Activated CD4-positive, alpha-beta T cell treated with anti-CD3 and anti-CD28 coated beads, Interleukin-2, amount 50 U/mL, for 48 hours (primary cell): ENCODE measurements at places on chromosomes 5 and 9.

- DNase-seq = no peak
Observed at GRCh38 chr5:17212996-17213395, 4.4 kb upstream of the BASP1 start.

GRCh38 chr9:32010322-32010721 is 374.1 kb upstream of the ACO1 start:
- DNase-seq = no peak

DNA sequence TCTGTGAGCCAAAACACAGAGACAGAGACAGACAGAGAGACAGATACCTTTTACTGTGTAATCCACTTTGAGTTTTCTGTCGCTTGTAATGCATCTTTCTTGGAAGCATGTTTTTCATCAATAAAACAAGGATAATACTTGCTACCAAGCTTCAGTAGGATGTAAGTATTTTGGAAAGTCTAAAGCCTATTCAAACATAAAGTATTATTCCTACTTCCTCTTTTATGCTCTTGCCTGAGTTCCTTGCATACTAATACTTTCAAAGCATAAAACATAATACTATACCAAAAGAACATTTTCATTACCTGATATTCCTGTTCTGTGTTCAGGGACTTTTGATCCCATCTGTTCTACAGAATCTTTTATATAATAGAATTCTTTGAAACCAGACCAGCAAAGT is 64.5 kb upstream of the SLC30A5 start:
- no peak for DNase-seq

DNA sequence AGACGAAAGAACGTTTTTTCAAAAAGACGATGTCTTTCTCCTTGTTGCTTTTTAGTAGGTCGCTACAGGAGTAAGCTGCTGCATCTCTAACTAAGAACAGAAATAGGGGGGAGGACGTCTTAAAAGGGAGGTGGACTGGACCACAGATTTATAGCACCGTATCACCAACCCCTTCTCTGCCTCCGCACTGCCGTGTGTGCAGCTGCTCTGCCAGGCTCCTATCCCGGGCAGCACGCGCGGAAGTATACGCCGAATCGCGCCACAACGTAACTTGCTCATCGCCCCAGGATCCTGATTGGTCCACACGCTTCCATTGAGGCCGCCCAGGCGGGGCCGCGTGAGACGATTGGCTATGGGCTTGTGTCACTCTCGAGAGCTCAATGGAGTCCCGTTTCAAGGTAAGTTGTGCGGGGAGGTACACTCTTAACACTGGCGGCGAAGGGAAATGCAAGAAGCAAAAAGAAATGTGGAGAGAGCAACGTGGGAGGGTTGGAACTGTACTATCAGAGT is at the start of gene ELAVL2:
Gene ELAVL2, minus strand, starts transcription at position 121 of the 510 bp plus-strand sequence. CDS start 64,006 bp downstream, outside the sequence.
- DNase-seq = peak; percentile 22

- DNase-seq = no peak
Observed at GRCh38 chr5:73387149-73387591, 61.4 kb downstream of the FOXD1 start.

DNA sequence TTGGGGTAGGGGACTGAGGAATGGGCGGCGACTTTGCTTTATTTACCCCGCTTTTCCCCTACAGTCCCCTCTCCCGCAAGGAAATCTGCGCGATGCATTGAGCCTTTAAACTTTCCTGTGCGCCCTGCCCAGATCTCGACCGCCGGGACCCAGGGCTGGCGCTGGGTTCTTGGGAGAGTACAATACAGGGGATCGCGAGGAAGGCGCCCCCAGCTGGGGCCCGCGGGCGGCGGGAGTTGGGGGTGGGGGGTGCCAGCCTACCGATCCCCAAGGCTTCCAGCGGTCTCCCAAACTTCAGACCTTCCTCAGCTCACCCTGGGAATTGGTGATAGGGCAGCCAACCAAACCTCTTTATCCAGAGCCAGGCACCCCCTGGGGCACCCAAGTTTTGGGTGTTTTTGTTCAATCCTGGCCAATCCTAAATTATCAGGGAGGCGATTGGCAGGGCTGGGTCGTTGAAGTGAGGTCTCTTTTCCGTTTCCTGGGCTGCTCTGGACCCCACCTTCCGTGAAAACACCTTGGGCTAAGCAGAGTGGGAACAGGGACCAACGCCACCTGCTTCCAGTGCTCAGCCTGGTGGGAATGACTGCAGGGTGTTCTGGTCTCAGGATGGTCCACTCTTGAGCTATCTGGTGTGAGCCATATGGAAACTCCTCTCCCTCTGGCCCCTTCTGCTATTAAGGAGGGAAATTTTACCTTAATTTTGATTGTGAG is 51.4 kb upstream of the DAB2IP start:
- DNase-seq = no peak

- no peak for DNase-seq
Observed at GRCh38 chr5:43833961-43834360, 231.0 kb downstream of the NNT start.

DNA sequence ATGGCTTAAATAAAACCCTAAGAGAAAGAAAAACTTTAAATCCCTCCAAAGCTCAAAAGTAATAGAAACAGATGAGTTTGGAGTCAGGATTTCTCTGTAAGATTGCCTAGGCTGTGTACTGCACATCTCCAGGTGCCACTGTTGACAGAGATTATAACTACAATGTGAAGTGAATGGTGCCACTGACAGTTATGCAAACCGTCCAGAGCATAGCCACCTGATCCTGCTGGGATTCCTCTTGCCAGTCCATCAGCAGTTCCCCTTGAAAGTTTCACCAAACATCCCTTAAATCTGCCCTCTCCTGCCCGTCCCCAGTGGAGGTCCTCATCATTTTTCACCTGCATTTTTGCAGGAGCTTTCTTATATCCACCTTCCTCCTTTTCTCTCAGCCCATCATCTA is 42.5 kb downstream of the FXN start:
- DNase-seq = no peak

GRCh38 chr5:53512539-53512938 is 32.1 kb downstream of the FST start:
- DNase-seq = no peak

DNA sequence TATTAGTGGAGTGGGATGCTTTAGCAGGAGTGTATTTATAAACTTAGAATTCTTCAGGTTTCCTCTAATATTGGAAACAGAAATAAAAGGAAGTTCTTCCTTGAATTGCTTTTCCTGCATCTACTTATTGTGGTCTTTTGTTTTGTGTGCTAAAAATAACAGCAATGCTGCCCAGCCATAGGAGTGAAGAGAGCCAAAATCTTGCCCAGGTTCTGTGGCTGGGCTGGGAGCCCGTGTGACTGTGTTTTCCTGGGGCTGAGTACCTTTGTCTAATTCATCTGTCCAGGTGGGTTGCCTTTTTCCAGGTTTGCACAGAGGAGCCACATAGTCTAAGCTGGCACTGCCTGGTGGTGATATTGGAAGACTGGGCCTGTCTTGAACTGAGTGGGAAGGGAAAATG is 179.7 kb upstream of the ADAMTSL1 start:
- DNase-seq = no peak

- peak; percentile 39 for DNase-seq
Observed at GRCh38 chr5:171418982-171419687, at the start of gene FGF18. Gene FGF18 (plus strand): TSS chr5:171419647. CDS start chr5:171420200, 553 bp downstream.

GRCh38 chr9:78786794-78787193 is 489.9 kb downstream of the PSAT1 start:
- DNase-seq = no peak

- DNase-seq = no peak
Observed at GRCh38 chr9:90611568-90611967, 31.1 kb downstream of the DIRAS2 start.

GRCh38 chr5:14153071-14153864 is 10.1 kb downstream of the TRIO start:
- no peak for DNase-seq

GRCh38 chr9:88447431-88447830 is 59.2 kb downstream of the SPIN1 start:
- DNase-seq = no peak

- DNase-seq = no peak
Observed at GRCh38 chr9:122028089-122028488, 65.0 kb downstream of the TTLL11 start.

DNA sequence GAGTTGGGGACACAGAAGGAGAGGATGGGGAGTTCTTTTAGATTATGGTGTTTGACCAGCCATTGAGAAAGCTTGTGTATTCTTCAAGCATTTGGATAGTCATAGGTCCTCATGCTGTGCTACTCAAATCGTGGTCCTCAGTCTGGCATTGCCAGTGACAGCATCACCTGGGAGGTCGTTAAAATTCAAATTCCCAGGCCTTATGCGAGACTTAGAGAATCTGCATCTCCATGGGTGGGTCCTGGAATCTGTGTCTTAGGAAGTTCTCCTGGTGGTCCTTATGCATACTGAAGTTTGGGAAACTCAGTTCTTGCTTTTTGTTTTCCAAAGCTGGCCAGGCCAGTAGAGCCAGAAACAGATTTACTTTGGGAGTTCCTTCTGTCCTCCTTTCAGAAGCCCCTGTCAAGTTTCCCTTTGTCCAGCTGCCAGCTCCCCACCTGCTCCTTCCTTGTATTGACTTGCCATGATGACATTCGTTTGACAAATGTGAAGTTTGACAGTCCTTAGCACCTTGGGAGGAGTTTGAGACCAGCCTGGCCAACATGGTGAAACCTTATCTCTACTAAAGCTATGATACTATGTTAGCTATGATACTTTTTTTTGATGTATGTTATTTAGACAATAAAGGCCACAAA is 95.6 kb downstream of the PALM2AKAP2 start:
- DNase-seq = no peak

DNA sequence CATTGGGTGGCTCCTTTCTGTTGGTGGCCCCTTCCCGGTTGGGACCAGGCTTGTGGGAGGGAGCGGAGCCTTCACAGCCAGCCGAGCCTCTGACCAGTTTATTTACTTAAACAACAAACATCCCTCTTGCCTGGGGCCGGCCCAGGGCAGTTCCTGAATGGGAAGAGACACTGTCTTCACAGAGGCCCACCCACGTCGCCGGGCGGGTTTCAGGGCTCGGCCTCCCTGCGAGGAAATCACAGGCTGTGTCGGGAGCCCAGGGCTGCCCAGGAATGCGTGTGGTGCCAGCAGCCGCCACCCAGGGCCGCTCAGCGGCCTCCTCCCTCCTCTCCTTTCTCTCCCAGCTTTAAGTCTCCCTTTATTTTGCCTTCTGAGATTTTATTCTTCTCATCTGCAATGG is 132.5 kb downstream of the HSD17B3 start:
- DNase-seq = no peak

DNA sequence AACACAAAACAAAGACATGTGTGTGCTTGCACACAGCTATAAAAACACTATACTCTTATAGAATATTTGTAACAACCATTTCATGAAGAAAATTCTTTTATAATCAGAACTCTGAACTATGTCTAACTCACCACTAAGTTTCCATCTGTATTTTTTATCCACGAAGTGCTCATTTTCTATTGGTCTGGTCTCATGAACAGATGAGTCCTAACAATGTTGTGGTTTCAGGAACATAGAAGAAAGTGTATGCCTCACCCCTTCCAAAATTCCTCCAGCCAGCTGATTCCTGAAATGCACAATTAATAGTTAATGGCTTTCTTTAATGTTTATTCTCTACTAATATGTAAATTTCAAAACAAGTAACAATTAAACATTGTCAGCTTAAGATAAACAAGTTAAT is 325.3 kb upstream of the GRAMD2B start:
- DNase-seq = no peak

GRCh38 chr9:126326228-126327005 is at the start of gene MVB12B:
Gene MVB12B (plus strand): TSS chr9:126326829. CDS start chr9:126326930, 101 bp downstream.
- peak; percentile 34 for DNase-seq

DNA sequence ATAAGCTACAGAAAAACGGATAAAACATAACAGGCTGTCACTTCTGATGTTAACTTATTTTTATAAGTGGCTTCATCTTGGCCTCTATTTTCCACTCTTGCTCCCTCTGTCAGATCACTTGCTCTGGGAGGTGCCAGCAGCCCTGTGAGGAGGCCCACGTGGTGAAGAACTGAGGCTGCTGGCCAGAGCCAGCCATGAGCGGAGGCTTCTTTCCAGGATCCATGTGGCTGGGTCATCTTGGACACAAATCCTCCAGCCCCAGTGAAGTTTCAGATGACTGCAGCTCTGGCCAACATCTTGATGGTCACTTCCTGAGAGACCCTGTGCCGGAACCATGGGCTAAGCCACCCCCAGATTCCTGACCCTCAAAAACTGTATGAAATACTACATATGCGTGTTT is 7.5 kb upstream of the CMBL start:
- no peak for DNase-seq

DNA sequence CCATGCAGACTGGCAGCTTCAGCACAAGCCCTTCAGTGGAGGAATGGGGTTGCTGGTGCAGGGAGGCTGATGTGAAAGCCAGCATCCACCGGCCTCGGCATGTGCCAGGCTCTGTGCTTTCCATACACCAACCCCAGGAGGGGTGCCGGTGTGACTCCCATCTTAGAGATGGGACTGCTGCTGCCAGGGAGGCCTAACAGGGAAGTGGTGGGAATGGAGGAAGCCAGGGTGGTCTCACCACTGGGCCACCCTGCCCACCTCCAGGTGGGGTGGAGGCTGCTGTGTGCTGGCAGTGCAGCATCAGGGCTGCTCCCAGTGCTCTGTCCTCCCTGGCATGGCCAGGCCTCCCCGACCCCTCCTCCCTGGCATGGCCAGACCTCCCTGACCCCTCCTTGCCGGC is 32.8 kb upstream of the PITX1 start:
- no peak for DNase-seq

- DNase-seq = no peak
Observed at GRCh38 chr5:83475391-83475863, 3.9 kb downstream of the VCAN start.

- no peak for DNase-seq
Observed at GRCh38 chr9:22157276-22157675, 148.2 kb upstream of the CDKN2B start.

DNA sequence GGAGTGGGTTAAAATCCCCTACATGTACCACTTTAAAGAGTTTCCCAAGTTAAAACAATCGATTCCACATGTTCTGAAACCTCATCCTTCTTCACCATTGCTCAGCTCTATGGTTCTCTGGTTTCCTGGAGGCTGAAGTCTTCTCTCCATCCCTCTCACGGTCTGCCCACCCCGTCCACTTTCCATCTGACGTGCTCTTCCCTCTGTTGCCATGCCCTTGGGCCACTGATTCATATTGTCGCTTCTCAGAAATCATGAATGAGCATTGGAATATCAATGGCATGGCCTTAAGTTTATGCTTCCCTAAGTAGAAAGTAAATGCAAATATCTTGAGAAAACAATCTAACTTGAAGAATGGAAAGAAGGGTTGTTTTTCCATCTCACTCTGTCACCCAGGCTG is 30.9 kb downstream of the GDNF start:
- no peak for DNase-seq

DNA sequence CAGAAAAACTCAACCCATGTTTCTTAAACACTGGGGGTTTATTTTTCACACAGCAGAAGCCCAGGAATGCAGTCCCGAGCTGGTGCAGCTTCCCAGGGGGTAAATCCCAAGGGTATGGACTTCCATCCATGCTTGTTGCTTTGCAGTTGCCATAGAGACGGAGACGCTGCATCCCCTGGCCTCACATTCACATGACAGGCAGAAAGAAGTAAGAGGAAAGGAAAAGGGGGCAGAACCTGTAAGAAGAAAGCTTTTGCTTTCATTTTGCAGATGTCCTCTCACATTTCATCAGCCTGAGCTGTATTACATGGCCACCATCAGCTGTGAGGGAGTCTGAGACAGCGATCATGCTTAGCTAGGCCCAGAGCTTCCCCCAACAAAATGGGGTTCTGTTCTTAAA is 321.0 kb downstream of the AGTPBP1 start:
- DNase-seq = no peak

GRCh38 chr9:133163504-133164172 is at the start of gene GBGT1:
Gene GBGT1 (minus strand): TSS chr9:133163914. CDS start chr9:133162412, 1,502 bp downstream.
- DNase-seq = peak; percentile 46

- DNase-seq = no peak
Observed at GRCh38 chr5:52789851-52790250, 2.1 kb downstream of the ITGA1 start.
